T-cell (primary cell): ENCODE measurements at places on chromosomes 4 and X.

DNA sequence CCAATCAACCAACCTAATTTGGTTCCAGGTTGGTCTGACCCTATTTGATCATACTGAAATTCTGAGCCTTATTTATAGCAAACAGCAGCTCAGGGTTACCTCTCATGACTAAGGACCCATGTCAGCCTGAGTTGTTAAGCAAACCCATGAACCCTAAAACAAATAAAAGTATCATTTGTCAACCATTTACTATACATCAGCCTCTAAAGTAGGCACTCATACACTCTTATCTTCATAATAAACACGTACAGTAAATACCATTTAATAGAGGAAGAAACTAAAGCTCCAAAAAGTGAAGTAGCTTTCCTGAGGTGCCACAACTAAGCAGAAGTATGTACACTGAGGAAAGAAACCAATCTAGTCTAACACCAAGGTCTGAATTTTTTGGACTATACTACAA, 25.2 kb downstream of the MANBA start:
- no peak overlapping the region for H3K27ac ChIP-seq
- no peaks in the 10 kb centered on the region for H3K27me3 ChIP-seq
- H3K36me3 ChIP-seq: no peaks in the 10 kb centered on the region

DNA sequence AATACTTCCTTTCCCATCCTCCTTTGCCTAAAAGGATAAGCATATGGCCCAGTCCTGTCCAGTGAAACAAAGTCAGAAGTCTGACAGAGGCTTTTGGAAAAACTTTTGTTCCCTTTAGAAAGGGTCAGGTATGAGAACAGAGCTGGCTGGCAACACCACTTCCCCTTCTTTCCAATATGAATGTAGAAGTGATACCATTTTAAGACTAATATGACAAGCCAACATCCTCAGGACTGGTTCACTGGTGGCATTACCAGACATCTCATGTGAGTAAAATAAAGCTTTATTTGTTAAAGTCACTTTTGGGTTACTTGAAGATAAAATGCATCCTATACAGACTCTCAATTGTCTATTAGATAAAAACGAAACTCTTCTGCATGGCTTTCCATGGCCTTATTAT, 83.6 kb upstream of the PTCHD1 start:
- H3K36me3 ChIP-seq: no peaks in the 10 kb centered on the region
- H3K4me1 ChIP-seq: no peaks in the 10 kb centered on the region
- H3K27ac ChIP-seq: no peak overlapping the region
- no peaks in the 10 kb centered on the region for H3K27me3 ChIP-seq
- H3K4me3 ChIP-seq: no peak overlapping the region

GRCh38 chr4:187416216-187416615, 579.4 kb upstream of the ZFP42 start:
- no peak overlapping the region for H3K4me3 ChIP-seq
- H3K4me1 ChIP-seq: no peaks in the 10 kb centered on the region
- DNase-seq: no peak
- no peaks in the 10 kb centered on the region for H3K36me3 ChIP-seq

DNA sequence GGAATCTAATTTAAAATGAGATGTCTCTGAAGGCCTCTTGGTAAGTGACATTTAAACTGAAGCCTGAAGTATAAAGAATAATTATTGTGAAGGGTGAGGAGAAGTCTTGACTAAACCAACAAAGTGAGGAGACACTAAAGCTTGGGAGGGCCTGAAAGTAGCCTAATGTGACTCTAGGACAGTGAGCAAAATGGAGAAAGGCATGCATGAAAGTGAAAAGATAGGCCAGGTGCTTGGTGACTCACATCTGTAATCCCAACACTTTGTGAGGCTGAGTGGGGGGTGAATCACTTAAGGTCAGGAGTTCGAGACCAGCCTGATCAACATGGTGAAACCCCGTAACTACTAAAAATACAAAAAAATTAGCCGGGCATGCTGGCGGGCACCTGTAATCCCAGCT, 46.9 kb upstream of the SMARCAD1 start:
- no peak for DNase-seq

GRCh38 chr4:20538905-20539304, 161.4 kb upstream of the PACRGL start:
- H3K4me1 ChIP-seq: no peaks in the 10 kb centered on the region
- H3K36me3 ChIP-seq: no peaks in the 10 kb centered on the region
- H3K4me3 ChIP-seq: no peak overlapping the region
- DNase-seq: no peak

DNA sequence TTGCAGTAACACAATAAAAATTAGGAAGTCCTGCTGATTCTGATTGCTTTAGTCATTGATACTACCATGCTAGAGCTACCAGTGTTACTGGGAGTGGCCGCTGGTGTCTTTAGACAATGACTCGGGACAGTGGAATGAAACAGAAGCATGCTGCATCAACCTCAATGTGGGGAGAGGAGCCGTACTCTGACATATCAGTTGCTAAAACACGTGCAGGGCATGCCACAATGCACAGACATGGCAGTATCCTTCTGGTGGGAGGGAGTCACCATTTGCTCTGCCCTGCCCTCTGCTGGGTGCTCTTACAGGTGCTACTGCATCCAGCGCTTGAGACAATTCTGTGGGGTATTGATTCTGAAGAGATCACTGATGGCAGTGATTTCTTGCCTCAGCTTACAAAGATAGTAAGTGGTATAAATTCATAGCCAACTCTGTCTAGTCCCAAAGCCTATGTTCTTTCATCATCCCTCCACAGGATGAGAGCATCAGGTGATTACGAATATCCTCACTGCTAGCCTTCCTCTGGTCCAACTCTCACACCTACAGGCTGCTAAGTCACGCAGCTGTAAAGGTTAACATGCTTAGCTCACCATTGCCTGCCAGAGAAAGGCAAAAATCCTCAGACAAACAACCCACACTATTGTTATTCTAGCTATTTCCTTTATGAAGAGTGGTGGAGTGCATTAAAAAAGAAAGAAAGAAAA, 43.7 kb downstream of the NSG1 start:
- H3K27ac ChIP-seq: no peak overlapping the region
- DNase-seq: peak; percentile 48
- no peaks in the 10 kb centered on the region for H3K4me1 ChIP-seq

- H3K27me3 ChIP-seq: no peaks in the 10 kb centered on the region
- H3K4me1 ChIP-seq: no peaks in the 10 kb centered on the region
- no peaks in the 10 kb centered on the region for H3K36me3 ChIP-seq
- no peak for DNase-seq
- H3K27ac ChIP-seq: no peak overlapping the region
- H3K4me3 ChIP-seq: no peak overlapping the region
Observed at GRCh38 chr4:90425893-90426292, 298.7 kb downstream of the CCSER1 start.

GRCh38 chr4:144298519-144298918, 158.0 kb upstream of the GYPA start:
- H3K27ac ChIP-seq: no peak overlapping the region
- no peaks in the 10 kb centered on the region for H3K4me1 ChIP-seq
- H3K4me3 ChIP-seq: no peak overlapping the region

DNA sequence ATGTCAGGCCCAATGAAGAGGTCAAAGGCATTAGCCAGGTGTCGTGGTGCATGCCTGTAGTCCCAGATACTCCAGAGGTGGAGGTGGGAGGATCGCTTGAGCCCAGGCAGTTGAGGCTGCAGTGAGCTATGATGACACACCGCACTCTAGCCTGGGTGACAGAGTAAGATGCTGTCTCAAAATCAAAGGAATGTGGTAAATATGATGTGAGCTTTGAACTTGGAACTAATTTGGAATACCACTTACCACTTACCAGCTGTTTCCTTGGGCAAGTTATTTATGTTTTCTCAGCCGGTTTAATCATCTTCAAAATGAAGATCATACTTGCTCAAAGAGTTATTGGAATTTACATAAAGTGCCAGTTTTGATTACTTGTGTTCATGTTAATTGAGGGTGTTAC, 23.8 kb upstream of the SEPSECS start:
- H3K4me3 ChIP-seq: no peak overlapping the region
- no peak for DNase-seq
- no peaks in the 10 kb centered on the region for H3K36me3 ChIP-seq
- H3K4me1 ChIP-seq: peaks cover 2% of the 10 kb centered on the region

DNA sequence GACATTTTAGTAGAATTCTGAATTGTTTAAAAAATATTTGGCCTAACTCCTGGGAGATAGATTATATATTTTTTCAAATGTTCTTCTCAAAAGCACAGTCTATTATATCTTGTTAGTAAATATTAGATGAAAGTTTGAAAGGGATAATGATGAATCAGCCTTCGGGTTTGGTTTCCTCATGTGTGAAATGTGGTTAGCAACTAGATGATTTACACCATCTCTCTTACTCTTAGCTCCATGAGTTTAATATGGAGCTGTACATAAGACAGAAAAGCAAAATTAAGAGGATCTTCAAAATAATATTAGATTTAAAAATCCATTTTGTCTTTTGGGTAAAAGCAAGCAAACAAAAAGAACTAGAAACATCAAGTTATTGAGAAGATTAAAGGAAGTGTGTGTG, 120.8 kb upstream of the SFRP2 start:
- no peaks in the 10 kb centered on the region for H3K27me3 ChIP-seq
- no peak overlapping the region for H3K27ac ChIP-seq
- H3K4me1 ChIP-seq: peaks cover 7% of the 10 kb centered on the region

- H3K4me1 ChIP-seq: no peaks in the 10 kb centered on the region
- H3K27ac ChIP-seq: no peak overlapping the region
- H3K4me3 ChIP-seq: no peak overlapping the region
- no peaks in the 10 kb centered on the region for H3K27me3 ChIP-seq
Observed at GRCh38 chr4:67809502-67809901, 55.3 kb upstream of the GNRHR start.

GRCh38 chr4:17717301-17717700, 64.1 kb downstream of the FAM184B start:
- H3K4me3 ChIP-seq: no peak overlapping the region
- no peaks in the 10 kb centered on the region for H3K4me1 ChIP-seq
- H3K36me3 ChIP-seq: no peaks in the 10 kb centered on the region
- H3K27me3 ChIP-seq: no peaks in the 10 kb centered on the region
- no peak for DNase-seq

DNA sequence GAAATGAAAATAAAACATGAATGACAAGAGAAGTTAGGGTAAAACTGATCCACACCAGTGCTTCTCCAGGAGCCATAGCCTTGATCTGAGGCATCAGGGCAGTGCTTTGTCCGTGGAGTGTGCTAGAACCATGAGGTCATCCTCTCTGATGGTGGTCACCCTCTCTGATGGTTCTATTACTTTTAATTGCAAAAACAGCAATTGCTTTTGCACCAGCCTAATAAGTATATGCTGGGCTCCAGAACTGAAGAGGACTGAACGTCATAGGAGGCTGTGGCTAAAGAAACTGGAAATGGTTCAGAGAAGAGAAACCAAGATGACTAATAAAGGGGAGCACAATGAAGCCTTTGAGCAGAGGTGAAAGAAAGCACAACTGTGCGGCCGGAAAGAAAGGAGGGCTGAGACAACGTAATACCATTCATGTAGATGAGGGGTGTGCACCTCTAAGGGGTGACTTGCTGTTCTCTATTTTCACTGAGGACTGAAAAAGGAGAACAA, 17.0 kb upstream of the TMEM154 start:
- no peaks in the 10 kb centered on the region for H3K27me3 ChIP-seq
- no peak overlapping the region for H3K4me3 ChIP-seq
- H3K36me3 ChIP-seq: no peaks in the 10 kb centered on the region

- no peak overlapping the region for H3K27ac ChIP-seq
- no peak for DNase-seq
- no peaks in the 10 kb centered on the region for H3K27me3 ChIP-seq
- no peaks in the 10 kb centered on the region for H3K4me1 ChIP-seq
- H3K36me3 ChIP-seq: peaks cover 26% of the 10 kb centered on the region
- no peak overlapping the region for H3K4me3 ChIP-seq
Observed at GRCh38 chr4:2497931-2498330, 29.0 kb downstream of the RNF4 start.

DNA sequence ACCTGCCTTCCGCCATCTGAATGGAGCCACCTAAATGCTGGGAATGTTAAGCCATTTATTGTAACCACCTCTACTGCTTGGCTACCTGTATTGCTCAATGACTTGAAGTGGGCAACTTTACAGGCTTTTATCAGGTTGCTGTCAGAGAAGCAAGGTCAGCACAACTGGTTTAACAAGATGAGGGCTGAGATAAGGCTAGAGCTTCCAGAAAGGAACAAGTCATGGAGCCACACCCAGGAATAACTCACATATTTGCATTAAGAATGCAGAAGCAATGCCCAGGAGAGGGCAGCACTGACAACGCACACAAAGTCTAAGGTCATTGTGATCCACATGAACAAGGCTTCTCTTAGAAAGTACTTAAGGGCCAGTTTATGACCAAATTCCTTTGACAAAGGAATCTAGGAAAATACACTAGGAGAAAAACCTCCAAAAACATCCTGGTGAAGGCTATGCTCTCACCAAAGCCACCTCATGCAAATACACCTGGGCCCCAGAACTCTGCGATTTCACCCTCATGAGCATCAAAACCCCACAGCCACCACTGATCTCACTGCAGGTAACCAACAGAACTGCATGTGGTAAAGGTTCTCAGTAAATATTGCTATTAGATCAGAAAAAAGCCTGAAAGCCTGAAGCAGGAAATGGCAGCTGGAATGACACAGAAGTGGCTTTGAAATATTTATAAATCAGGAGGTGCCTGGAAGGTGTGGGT, 15.0 kb upstream of the STS start:
- H3K4me3 ChIP-seq: no peak overlapping the region
- no peaks in the 10 kb centered on the region for H3K27me3 ChIP-seq
- DNase-seq: peak; percentile 13
- peaks cover 8% of the 10 kb centered on the region for H3K4me1 ChIP-seq

- H3K27me3 ChIP-seq: no peaks in the 10 kb centered on the region
- no peaks in the 10 kb centered on the region for H3K36me3 ChIP-seq
- peaks cover 39% of the 10 kb centered on the region for H3K4me1 ChIP-seq
Observed at GRCh38 chrX:41116948-41117347, 31.7 kb downstream of the USP9X start.

- H3K27me3 ChIP-seq: peaks cover 79% of the 10 kb centered on the region
- DNase-seq: no peak
- no peaks in the 10 kb centered on the region for H3K36me3 ChIP-seq
Observed at GRCh38 chr4:84496706-84497503, 2.2 kb downstream of the NKX6-1 start.

DNA sequence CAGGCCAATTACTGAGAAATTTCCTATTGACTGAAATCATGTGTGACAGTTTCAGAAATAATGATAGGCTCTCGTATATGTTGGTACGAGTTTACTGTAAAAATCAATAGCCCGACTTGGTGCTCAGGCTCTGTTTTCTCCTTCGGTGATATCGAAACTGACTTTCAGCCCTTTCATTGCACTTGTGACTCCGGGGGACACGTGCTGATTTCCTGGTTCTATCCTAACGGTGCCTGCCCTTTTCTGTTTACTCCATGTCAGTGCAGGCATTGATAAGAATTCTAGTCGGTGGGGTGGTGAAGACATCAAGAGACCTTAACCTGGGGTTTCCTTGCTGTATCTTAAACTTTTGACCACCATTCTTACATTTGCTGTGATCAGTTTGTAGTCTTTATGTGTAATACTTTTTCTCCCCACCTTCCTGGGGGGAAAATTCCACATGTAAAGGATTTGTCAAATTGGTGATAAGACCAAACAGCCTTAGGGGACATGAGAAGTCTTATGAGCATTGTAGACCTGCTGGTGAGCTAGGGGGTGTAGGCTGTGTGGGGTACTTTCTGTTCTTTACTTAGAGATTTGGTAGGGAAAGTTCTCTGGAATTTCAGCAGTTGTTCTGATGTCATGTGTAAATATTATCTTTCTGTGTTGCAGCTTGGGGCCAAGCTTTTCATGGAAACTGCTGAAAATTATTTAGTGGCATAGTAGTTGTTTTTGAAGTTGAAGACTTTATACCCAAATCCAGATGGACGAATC, 52.7 kb downstream of the TMEM131L start:
- H3K27me3 ChIP-seq: no peaks in the 10 kb centered on the region
- H3K4me1 ChIP-seq: peaks cover 57% of the 10 kb centered on the region
- DNase-seq: no peak
- H3K36me3 ChIP-seq: peaks cover 11% of the 10 kb centered on the region
